ENCODE measurements at places on chromosomes 13 and 19. TPM values are rescaled to one million over a fixed set of nuclear protein-coding genes. Genes with fewer than 3 reads are reported as not detected.

NMRK2 gene
- total RNA-seq = not detected

CD70 gene
- total RNA-seq = 2.0 TPM

TYROBP gene
- total RNA-seq = 2.5 TPM

C1QTNF9B gene
- total RNA-seq = not detected

DNA sequence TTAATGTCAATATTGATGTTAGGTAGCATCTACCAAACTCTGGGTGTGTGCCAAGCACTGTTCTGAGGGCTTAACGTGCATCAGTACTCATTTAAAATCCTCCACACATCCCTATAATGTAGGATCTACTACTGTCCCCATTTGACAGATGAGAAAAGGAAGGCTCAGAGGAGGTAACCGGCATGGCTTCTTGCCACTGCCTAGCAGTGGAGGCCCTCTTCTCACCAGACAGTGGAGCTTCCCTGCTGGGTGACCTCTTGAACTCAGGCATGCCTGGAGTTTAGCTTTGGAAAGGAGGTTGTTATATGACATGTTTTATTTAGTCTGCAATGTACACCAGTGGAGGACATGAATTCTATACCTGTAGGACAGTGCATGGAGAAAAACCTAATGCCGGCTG, 2.1 kb downstream of the SPATA13 start:
- peaks cover 24% of the 10 kb centered on the region for H3K27me3 ChIP-seq
- peaks cover 5% of the 10 kb centered on the region for H3K4me1 ChIP-seq
- DNase-seq = no peak
- no peak overlapping the region for H3K27ac ChIP-seq

DNA sequence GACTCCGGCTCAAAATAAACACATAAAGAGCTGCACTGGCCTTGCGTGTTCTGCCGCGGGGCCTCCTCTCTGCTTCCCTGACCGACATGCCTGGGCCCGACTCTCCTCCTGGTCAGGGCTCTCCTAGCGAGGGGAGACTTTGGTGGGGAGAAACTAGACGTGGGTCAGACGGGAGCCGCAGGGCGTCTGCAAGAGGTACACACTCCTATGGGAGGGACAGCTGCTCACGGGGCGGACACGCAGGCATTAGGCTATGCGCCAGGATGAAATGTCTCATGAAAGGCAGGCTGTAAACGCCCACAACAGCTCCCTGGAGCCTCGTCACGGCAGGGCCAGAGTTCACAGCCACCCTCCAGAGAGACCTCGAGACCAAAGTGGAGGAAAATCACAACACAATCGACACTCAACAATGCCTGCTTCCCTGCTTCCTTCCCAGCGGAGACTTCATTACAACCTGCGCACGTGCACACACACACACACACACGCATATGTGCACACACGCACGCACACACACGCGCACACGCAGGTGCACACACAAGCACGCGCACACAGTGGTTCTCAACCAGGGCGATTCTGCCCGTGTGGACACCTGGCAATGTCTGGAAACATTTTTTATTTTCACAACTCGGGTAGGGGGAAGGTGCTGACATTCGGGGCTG, 5.8 kb downstream of the SLC39A3 start:
- peaks cover 33% of the 10 kb centered on the region for H3K36me3 ChIP-seq
- DNase-seq = no peak
- H3K4me1 ChIP-seq = peaks cover 10% of the 10 kb centered on the region
- H3K4me3 ChIP-seq = no peak overlapping the region
- no peaks in the 10 kb centered on the region for H3K27me3 ChIP-seq
- no peak overlapping the region for H3K27ac ChIP-seq

DNA sequence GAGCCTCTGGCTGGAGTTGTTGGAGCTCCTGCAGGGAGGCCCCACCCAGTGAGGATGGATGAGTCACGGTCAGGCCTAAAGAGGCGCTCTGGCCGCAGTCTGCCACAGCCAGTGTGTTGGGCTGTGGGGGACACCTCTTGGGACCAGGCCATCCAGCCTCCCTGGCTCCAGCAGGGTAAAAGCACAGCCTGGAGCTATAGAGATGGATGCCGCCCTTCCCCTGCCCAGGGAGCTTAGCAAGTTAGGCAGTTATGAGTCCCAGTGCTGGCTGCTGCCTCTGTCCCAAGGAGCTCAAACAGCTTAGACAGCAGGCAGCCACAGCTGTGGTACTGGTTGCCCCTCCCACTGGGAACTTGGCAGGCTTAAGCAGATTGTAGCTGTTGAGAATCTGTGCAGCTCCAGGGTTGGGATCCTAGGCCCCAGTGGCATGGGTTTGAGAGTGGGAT, 100.9 kb downstream of the NDFIP2 start:
- no peak for DNase-seq
- H3K27ac ChIP-seq = no peak overlapping the region
- no peak overlapping the region for H3K4me3 ChIP-seq
- no peaks in the 10 kb centered on the region for H3K36me3 ChIP-seq

- DNase-seq = peak; percentile 30
- H3K4me1 ChIP-seq = peaks cover 3% of the 10 kb centered on the region
- no peak overlapping the region for H3K27ac ChIP-seq
- peaks cover 5% of the 10 kb centered on the region for H3K27me3 ChIP-seq
- H3K4me3 ChIP-seq = no peak overlapping the region
Measured at GRCh38 chr19:30666301-30666803, 294.2 kb downstream of the ZNF536 start.

DNA sequence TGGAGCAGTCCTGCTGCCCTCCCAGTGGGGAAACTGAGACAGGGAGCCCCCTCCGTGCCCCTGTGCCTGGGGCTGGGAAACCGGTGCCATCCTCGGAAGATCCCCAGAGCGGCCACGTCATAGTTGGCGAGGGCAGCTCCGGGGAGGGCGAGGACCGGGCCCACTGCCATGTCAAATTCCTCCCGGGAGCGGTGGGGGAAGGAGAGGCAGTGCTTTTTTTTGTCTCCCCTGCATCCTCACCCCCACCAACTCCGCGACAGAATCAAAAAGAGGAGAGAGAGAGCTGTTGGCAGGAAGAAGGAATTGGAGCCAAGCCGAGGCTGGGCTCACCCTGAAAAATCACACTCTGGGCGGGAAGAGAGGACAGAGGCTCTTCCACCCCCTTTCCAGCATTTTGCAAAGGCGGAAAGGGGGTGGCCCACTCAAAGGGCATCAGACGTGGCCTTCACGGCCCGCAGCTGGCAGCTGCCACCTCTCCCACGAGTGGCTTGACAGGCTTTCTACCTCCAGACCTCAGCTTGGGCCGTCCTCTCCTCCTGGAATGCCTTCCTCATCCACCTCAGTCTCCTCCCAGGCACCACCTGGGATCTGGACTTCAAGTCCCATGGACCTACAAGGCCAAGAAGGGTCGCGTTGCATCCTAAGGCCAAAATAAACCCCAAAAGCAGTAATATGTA, 19.6 kb upstream of the NFIC start:
- DNase-seq = no peak
- H3K4me3 ChIP-seq = no peak overlapping the region
- H3K27me3 ChIP-seq = no peaks in the 10 kb centered on the region
- H3K36me3 ChIP-seq = no peaks in the 10 kb centered on the region
- H3K4me1 ChIP-seq = no peaks in the 10 kb centered on the region
- no peak overlapping the region for H3K27ac ChIP-seq

GRCh38 chr13:77521194-77521593, 14.3 kb upstream of the SCEL start:
- H3K4me1 ChIP-seq = no peaks in the 10 kb centered on the region
- H3K27me3 ChIP-seq = no peaks in the 10 kb centered on the region
- H3K4me3 ChIP-seq = no peak overlapping the region
- no peaks in the 10 kb centered on the region for H3K36me3 ChIP-seq

GRCh38 chr13:26707122-26708006, 53.2 kb downstream of the GPR12 start:
- H3K4me1 ChIP-seq = peaks cover 2% of the 10 kb centered on the region
- no peak overlapping the region for H3K4me3 ChIP-seq
- H3K27me3 ChIP-seq = no peaks in the 10 kb centered on the region
- no peaks in the 10 kb centered on the region for H3K36me3 ChIP-seq
- H3K27ac ChIP-seq = no peak overlapping the region

- no peak for DNase-seq
- no peak overlapping the region for H3K27ac ChIP-seq
- H3K27me3 ChIP-seq = no peaks in the 10 kb centered on the region
- H3K4me1 ChIP-seq = peaks cover 20% of the 10 kb centered on the region
Measured at GRCh38 chr19:16202320-16203255, 4.9 kb downstream of the AP1M1 start.

- H3K27me3 ChIP-seq = no peaks in the 10 kb centered on the region
- peaks cover 17% of the 10 kb centered on the region for H3K36me3 ChIP-seq
- H3K4me1 ChIP-seq = no peaks in the 10 kb centered on the region
- DNase-seq = no peak
Measured at GRCh38 chr19:3963458-3964255, 7.2 kb downstream of the DAPK3 start.

DNA sequence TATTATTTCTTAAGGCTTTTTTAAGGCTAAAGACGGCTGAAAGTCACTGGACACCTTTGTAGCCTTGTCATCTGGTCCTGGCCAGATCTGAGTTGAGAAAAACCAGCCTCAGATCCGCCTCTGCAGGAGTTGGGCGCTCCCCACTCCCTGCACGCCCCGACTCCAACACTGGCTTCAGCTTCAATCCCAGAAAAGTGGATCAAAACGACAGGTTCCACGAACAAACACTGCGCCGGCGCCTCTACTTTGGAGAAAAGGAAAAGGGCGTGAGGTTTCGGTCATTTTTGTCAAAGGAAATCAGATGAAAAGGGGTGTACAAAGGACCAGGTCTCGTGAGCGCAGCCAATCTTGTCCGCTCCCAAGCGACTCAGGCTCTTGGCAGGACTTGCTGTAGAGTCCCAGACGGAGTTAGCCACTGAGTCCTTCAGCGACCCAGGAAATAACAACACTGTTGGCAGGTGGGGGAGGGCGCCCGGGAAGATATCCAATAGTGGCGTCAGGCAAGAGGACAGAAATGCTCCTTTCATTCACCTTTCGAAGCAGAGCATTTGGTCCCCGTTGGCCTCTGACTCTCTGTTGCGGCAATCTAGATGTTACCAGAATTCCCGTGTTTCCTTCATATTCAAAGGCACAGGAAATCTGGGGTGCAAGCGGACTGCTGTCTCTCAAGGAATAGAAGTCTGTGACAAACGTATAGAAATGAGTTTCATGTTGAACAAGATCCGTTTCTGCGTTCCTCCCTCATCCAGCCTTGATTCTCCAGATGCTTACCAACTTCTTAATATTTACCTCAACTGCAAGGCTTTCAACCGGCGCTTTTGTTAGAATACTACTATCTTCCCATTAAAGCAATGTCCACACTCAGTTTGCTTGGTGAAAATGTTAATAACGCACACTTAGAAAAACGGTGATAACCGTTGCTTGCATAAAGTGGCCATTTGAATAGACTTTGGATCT, 1.8 kb upstream of the CCNA1 start:
- peaks cover 33% of the 10 kb centered on the region for H3K27me3 ChIP-seq
- no peaks in the 10 kb centered on the region for H3K4me1 ChIP-seq
- H3K27ac ChIP-seq = no peak overlapping the region
- H3K36me3 ChIP-seq = no peaks in the 10 kb centered on the region
- no peak for DNase-seq

GRCh38 chr19:14023404-14024235, 4.3 kb upstream of the RLN3 start:
- no peak overlapping the region for H3K4me3 ChIP-seq
- no peak for DNase-seq
- H3K27ac ChIP-seq = no peak overlapping the region
- H3K36me3 ChIP-seq = no peaks in the 10 kb centered on the region

DNA sequence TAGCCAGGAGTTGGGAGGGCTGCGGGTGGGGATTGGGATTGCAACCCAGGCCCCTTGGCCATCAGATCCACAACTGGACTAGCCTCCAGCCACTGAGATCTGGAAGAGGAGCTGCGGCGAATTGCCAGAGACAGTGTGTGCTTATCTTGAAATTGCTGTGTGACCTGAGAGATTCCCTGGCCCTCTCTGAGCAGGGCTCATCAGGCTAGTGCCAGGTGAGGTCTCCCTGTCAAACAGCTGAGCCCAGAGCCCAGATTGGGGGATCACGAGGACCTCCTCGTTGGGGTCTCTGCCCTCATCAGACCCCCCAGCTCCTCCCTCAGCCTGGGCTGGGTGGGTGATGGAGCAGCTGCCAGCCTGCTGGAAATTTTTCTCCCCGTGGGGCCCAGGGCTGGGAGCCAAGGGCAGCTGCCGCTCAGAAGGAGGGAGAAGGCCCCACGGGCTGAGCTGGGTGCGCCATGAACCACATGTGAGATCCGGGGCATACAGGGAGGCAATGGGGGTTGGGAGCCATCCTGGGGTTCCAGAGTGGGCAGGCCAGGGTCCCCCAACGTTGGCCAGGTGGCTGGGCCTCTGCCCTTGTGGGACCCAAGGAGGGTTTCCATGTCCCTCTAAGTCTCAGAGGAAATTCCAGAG, 7.2 kb downstream of the FUT5 start:
- no peaks in the 10 kb centered on the region for H3K27me3 ChIP-seq
- H3K36me3 ChIP-seq = no peaks in the 10 kb centered on the region
- no peak for DNase-seq
- H3K4me3 ChIP-seq = no peak overlapping the region

All from T-cell (primary cell).